ENCODE measurements at places on chromosomes 3 and 15.

GRCh38 chr15:68371160-68371559 is 60.8 kb downstream of the ITGA11 start:
- DNase-seq, result no peak

- no peak for DNase-seq
These were observed 39.5 kb downstream of the OXSR1 start for GRCh38 chr3:38204599-38205471.

- no peak for DNase-seq
These were observed 74.9 kb downstream of the PIK3R4 start for GRCh38 chr3:130671545-130672312.

GRCh38 chr15:34754674-34755418 is at the start of gene GJD2:
TSS of gene GJD2 (minus strand) at chr15:34754998. CDS start at chr15:34754488, 510 bp downstream.
- DNase-seq, result no peak

DNA sequence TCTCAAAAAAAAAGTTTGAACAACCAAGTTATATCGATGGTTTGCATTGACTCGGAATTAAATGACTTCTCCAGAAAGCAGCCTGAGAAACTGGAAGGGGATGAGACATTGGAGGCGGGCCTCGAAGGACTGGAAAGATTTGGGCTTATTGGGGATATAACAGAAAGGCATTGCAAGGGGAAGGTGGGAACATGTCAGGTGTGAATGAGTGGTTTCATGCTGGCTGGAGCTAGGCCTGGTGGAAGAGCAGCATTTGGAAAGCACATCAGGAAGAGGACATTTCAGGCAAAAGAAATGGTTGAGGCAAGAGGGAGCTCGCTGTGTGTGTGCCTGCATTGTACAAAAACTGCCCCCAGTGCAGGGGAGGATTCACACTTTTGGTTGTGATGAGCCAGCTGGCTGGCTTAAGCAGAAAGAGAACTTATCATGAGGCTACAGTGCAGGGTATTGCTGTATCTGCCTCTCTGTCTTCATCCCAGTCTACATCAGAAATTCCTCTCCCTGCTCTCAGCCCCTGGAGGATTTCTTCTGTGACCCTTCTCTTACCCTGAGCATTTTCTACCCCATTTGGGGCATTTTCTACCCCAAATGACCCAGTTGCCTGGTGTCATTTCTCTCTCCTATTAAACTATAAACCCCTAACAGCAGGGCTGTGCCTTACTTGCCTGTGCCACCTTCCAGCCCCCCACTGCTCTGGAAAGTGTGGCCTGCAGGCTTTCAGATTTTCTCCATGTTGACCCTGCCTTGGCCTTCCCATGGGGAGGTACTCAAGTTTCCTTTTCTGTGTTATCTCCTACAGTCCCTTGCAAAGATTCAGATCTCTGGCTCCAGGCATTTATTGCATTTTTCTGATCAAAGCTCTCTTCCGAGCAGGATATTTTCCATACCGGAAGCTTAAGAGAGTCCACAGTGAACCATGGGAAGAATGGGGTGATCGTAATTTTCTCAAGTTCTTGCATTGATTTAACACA is 64.4 kb upstream of the FLNB start:
- no peak for DNase-seq
